SJCRH30 (cell line): ENCODE measurements at places on chromosomes 13 and 19. TPM values are rescaled to one million over a fixed set of nuclear protein-coding genes. Genes with fewer than 3 reads are reported as not detected.

GRCh38 chr13:23609874-23610576 lies 39.8 kb downstream of the TNFRSF19 start:
- peak; percentile 76 for DNase-seq
- H3K4me1 ChIP-seq, result peaks cover 35% of the 10 kb centered on the region
- no peaks in the 10 kb centered on the region for H3K27me3 ChIP-seq
- H3K4me3 ChIP-seq, result no peak overlapping the region

GRCh38 chr13:49538404-49538803 lies 42.7 kb downstream of the PHF11 start:
- no peaks in the 10 kb centered on the region for H3K27me3 ChIP-seq
- no peak overlapping the region for H3K4me3 ChIP-seq
- DNase-seq, result no peak
- peaks cover 15% of the 10 kb centered on the region; the same call in 1 of the 2 replicates for H3K36me3 ChIP-seq
- H3K4me1 ChIP-seq, result no peaks in the 10 kb centered on the region

DNA sequence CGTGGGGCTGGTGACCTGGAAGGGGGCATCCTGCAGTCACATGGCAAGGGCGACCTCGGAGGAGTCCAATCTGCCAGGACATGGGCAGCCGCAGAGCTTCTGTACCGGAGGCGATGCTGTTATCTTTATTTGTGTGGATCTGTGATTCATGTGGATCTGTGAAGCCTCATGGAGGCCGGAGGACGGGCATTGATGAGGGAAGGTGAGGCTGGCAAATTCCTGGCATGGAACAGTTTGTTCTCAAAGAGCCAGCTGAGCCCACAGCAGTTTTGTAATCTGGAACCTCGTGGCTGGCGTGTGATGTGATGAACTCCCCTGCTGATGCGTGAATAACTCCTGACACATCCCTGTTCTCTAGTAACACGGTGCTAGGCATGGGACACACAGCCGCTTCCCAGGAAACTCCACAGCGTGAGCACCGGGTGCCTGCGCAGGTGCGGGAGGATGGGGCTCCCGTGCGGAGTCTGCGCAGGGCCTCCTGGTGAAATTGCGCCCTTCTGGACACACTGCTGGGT lies 40.4 kb downstream of the ATP11A start:
- H3K27me3 ChIP-seq, result no peaks in the 10 kb centered on the region
- no peak overlapping the region for H3K4me3 ChIP-seq
- H3K27ac ChIP-seq, result no peak overlapping the region
- no peak for DNase-seq

DNA sequence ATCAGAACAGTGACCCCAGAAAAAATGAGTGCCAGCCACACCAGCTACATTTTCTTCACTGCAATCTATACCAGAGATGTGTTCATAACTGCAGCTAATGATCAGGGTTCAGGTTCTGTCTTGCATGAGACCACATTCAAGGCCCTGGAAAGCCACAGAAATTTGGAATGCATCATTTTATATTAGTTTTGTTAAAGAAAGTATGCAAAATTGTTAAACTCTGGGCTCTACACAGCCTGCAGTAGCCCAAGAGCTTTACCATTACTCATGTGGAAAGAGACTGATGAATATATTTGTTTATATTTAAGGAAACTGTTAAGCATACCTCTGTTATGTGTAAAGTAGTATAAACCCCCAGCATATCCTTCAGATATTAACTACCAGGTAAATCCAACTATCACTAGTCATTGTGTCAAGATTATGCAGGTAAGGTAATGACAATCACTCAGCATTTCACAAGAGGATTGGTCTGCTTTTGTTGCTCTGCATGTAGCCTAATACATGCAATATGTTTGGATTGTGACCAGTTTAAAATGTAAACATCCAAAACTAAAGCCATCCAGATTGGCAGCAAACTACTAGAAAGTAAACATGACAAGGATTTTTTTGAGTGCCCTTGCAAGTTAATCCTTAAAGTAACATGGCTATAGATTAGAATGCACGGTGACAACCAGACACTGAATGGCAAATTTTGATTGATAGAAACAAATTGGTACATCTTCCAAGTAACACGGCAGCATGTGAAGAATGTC lies 429.1 kb upstream of the ARGLU1 start:
- DNase-seq, result no peak
- H3K4me3 ChIP-seq, result no peak overlapping the region
- H3K36me3 ChIP-seq, result no peaks in the 10 kb centered on the region
- H3K27me3 ChIP-seq, result no peaks in the 10 kb centered on the region
- no peak overlapping the region for H3K27ac ChIP-seq

GRCh38 chr13:23377983-23378632 lies 55.4 kb downstream of the SACS start:
- H3K27ac ChIP-seq, result peak overlapping the region; percentile 88
- peaks cover 72% of the 10 kb centered on the region for H3K4me1 ChIP-seq
- H3K4me3 ChIP-seq, result peak overlapping the region; percentile 13
- H3K27me3 ChIP-seq, result no peaks in the 10 kb centered on the region
- H3K36me3 ChIP-seq, result peaks cover 4% of the 10 kb centered on the region; the same call in 1 of the 2 replicates
- DNase-seq, result peak; percentile 66

GRCh38 chr13:30848332-30849027 lies 57.6 kb upstream of the MEDAG start:
- peak overlapping the region; percentile 48 for H3K4me3 ChIP-seq
- peak overlapping the region; percentile 83 for H3K27ac ChIP-seq
- no peaks in the 10 kb centered on the region for H3K27me3 ChIP-seq
- no peak for DNase-seq
- peaks cover 28% of the 10 kb centered on the region for H3K4me1 ChIP-seq

GRCh38 chr13:50677258-50677657 lies 166.2 kb downstream of the DLEU7 start:
- no peak overlapping the region for H3K4me3 ChIP-seq
- no peak for DNase-seq
- H3K36me3 ChIP-seq, result no peaks in the 10 kb centered on the region
- no peaks in the 10 kb centered on the region for H3K27me3 ChIP-seq

DNA sequence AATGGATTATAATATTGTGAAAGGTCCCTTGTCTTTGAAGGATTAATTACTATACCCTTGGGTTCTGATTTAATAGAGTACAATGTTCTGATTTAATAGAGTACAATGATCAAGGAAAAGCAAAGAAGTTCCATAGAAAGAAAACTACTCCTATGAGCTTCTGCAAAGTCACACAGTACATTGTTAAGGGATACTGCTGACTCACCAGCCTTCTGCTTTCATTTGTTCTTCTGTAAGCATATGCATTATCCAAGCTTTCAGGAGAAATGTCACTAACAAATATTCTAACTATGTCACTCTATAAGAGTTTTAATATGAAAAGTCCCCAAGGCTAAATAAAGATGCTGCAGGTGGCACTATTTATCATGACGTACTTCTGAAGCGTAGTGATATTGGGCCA lies 396.7 kb downstream of the RFC3 start:
- H3K4me3 ChIP-seq, result no peak overlapping the region
- DNase-seq, result no peak
- H3K36me3 ChIP-seq, result no peaks in the 10 kb centered on the region
- no peaks in the 10 kb centered on the region for H3K27me3 ChIP-seq
- no peaks in the 10 kb centered on the region for H3K4me1 ChIP-seq

DNA sequence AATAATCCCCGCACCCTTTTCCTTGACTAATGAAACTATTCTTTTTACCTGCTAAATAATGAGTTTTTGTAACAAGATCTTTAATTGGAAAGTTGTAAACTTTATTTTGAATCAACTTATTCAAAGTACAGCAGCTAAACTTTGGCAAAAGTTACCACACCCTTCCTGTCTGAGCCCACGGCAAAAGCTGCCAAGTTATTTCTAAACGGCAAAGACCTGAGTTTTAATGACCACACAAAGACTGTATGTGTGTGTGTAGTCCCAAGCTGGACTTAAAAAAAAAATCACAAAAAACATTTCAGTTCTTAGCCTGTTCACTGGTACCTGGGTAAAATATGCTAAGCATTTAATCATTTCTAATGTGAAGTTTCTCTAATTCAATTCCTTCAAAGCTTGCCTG lies 60.7 kb downstream of the ZAR1L start:
- DNase-seq, result no peak
- no peak overlapping the region for H3K4me3 ChIP-seq
- peaks cover 10% of the 10 kb centered on the region for H3K4me1 ChIP-seq
- H3K36me3 ChIP-seq, result no peaks in the 10 kb centered on the region

- H3K36me3 ChIP-seq, result no peaks in the 10 kb centered on the region
- peaks cover 13% of the 10 kb centered on the region; the same call in 1 of the 2 replicates for H3K4me1 ChIP-seq
- H3K27me3 ChIP-seq, result peaks cover 13% of the 10 kb centered on the region
- H3K27ac ChIP-seq, result no peak overlapping the region
Observed at GRCh38 chr19:48487948-48488347, 18.8 kb downstream of the CYTH2 start.

DNA sequence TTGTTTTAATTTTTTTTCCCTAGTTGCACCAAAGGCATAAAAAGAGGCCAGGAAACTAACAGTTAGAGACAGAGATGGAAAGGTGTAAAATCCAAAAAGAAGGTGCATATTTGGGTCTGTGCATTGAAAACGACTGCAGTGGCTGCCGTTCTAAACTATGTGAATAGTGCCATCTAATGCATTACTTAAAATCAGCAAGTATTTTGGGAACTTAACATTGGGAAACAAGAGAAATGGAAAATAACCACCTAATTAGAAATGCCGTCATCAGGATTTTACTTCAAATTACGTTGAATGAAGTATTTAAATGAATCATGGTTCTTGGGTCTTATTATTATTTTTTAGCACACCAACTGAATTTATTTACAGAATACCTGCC lies 189.5 kb upstream of the MIR17HG start:
- H3K27me3 ChIP-seq, result no peaks in the 10 kb centered on the region
- peaks cover 9% of the 10 kb centered on the region for H3K4me1 ChIP-seq
- H3K27ac ChIP-seq, result no peak overlapping the region
- H3K4me3 ChIP-seq, result no peak overlapping the region
- no peak for DNase-seq
- H3K36me3 ChIP-seq, result no peaks in the 10 kb centered on the region

The TIMM29 gene
- 22.5 and 23.4 TPM in 2 replicates for total RNA-seq

The MYO16 gene
- not detected in 2 replicates for total RNA-seq

The ATF5 gene
- 8.4 and 8.9 TPM in 2 replicates for total RNA-seq

The CEACAM20 gene
- not detected in 2 replicates for total RNA-seq

The SSC5D gene
- total RNA-seq, result 3.1 and 3.8 TPM in 2 replicates

The MAB21L1 gene
- 13.4 and 14.0 TPM in 2 replicates for total RNA-seq
